ENCODE measurements at places on chromosomes 4 and X.

- no peak for DNase-seq
These were observed 22.2 kb downstream of the PHKA2 start for GRCh38 chrX:18961686-18962085.

GRCh38 chr4:83585982-83586508, 50.1 kb downstream of the GPAT3 start:
- no peak for DNase-seq

- DNase-seq: no peak
These were observed 92.1 kb upstream of the ANKRD50 start for GRCh38 chr4:124804584-124804983.

GRCh38 chr4:172553216-172553615, 615.4 kb upstream of the GALNT7 start:
- no peak for DNase-seq

GRCh38 chr4:85736571-85736970, 261.6 kb downstream of the ARHGAP24 start:
- DNase-seq: no peak

DNA sequence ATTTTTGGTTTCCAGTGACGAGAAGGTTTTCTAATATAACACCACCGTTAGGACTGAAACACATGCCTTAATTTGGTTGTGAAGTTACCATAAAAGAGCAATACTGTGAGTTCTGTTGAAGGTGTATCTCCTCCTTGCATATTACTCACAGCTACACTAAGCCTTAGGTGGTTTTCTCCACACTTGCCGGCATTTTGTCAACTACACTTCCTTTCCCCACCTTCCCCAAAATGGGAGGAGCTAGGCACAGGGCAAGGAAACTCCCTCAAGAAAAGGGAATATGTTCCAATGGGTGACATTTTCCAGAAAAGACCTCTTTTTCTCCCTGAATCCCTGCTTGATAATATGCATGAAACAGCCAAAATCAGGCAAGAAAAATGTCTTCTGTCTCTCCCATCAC, 44.8 kb downstream of the RELL1 start:
- no peak for DNase-seq

DNA sequence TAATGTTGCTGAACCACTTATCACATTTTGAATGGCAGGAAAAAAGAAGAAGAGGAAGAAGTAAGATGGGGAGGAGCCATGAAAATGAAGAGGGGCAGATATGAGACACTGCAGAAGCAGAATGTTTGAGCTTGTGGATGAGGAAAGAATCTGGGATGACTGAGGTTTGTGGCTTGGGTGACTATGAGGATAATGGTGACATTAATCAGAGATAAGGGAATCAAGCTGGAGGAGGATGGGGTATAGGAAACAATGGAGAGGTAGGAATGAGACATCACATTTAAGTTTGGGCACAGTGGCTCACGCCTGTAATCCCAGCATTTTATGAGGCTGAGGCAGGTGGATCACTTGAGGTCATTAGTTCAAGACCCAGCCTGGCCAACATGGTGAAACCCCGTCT, 19.1 kb upstream of the PHF8 start:
- DNase-seq: no peak

DNA sequence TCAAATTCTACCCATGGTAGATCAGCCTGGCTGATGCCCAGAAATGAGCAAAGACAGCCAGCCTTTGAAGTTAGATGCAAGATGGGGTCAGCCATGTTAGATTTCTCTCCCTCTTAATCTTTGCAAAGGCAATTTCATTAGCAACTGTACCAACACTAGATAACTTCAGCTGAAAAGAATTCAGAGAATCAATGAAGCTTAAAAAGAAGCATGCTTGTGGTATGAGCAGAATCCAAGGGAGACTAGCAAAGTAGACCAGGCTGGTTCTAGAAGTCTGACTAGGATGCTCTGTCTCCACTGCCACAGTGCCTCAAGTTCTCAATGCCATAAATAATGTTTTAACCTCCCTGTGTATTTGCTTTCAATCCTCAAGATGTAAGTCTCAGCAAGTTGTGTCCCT, 247.3 kb downstream of the SLC7A11 start:
- DNase-seq: no peak

DNA sequence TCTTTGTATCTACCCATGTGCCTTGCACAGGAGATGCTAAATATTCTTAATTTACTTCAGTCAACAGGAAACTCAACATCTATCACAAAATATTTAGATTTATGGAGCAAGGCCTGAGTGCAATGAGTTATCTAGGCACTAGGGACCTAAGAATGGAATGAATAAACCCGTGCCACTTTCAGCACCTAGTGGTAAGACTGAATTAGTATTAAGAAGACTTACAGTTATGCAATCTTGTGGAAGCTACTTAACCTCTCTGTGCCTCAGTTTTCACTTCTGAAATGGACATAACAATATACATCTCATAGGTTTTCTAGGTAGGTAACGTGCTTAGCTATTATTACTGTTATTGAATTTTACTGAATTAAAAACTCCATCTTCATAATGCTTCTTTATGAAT, 144.6 kb upstream of the MAP3K15 start:
- DNase-seq: no peak

- no peak for DNase-seq
These were observed 440.8 kb upstream of the RASGEF1B start for GRCh38 chr4:81912376-81913030.

- DNase-seq: peak; percentile 10
These were observed 21.2 kb downstream of the HERC3 start for GRCh38 chr4:88613417-88613875.

DNA sequence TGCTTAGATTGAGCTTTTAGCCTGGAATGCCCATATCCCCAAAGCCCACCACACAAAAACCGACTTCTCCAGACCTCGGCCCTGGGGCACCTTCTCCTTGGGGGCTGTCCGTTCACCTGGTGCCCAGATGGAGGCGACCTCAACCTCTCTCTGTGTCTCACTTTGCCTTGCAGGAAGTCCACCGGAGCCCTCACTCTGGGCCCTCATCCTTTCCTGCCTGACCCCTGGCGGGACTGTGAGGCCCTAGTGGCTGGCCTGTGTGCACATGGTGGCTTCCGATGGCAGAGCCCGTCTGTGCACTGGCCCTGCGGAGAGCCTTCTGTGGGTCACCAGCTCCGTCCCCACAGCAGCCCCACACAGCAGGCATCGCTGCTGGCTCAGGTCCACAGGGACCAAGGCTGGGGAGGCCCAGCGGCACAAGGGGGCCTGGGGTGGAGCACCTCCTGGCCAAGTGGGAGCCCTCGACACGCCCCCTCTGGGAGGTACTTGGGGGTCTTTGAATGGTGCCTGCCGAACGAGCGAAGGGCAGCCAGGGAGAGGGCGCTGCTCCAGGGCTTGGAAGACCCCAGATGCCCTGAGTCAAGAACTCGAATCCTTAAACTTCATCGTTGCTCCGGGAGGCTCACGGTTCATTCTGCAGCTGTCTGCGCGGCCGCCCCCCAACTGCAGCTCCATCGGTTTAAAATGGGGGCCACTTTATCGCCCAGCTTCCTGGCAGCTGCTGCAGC, 97.2 kb upstream of the ADRA2C start:
- no peak for DNase-seq

GRCh38 chr4:151854731-151855130, 93.9 kb upstream of the GATB start:
- no peak for DNase-seq

GRCh38 chr4:143417679-143418403, 81.2 kb downstream of the GAB1 start:
- no peak for DNase-seq

DNA sequence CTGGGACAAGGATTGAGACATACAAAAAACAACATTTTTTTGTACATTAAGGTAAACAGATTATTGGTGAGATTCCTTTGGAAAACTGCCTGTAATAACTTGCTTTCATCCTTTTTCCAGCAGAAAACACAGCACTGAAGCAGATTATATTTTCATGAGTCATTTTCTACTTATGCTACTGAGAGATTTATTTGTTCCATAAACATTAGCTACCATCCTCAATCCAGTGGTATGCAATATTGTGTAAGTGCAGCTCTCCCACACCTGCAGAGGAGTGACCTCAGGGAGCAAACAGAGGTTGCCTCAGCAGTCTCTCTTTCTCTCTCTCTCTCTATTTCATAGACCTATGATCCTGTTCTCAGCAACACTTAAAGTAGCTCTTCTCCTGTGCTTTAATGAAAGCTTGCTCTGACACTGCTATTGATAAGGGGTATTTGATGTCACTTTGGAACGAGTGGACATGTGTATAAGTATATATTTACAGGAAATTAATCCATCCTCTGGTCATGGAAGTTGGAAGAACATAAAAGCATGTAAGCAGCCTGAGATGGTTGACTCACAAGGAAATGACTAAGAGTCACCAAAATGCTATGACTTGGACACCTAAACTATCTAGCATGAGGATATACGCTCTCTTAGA, 163.7 kb upstream of the SPANXC start:
- DNase-seq: no peak

- no peak for DNase-seq
These were observed 59.6 kb upstream of the MXD4 start for GRCh38 chr4:2321279-2322196.

- DNase-seq: no peak
These were observed 80.3 kb upstream of the LSM6 start for GRCh38 chr4:146095091-146095690.

DNA sequence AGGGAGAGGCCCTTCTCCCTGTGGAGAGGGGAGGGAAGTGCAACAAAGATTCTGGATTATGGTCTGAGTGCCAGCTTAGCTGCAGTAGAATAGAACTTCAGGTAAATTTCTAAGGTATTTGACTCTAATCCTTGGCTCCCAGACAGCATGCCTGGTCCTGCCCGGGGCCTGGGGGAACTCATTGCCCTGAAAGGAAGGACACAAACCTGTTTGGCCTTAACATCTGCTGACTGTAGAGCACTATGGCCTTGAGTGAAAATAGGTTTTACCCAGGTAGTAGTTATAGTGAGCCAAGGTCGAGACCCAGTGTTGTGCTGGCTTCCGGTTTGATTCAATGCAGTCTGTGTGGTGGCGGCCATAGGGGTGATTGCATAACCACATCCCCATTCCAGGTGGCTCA, 64.4 kb downstream of the RPS6KA6 start:
- DNase-seq: no peak

DNA sequence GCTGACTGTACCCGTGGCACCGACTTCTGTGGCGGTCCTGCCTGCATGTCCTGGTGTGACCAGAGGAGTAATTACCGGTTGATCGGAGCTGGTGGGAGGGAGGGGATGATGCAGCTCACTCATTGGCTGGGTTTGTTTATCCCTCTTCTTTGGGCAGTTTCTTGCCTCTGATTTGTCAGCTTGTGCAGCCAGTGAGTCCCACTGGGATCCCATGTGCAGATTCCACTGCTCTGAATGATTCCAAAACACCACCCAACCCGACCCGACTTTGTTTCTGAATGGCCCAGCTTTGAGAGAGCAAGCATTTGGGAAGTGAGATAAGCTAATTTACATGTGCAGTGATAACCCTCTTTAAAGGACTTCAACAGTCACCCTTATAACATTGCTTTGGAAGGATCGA, 13.8 kb downstream of the FHDC1 start:
- no peak for DNase-seq

DNA sequence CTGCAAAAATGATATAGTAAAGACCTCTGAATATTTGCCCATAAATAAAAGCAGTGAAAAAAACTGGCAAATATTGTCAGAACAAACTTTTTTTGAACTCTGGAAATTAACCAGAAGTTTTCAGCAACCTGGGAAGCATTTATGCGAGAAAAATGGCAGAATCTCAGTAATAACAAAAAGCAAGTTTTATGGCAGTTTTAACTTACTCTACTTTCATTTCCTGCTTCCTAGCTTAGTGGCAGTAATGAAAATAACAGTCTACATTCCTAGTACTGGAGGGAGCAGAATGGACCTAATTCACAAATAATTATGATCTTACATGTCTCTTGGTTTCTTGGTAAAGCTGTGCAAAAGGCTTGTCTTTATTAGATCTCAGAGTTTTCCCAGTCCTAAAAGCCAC, 460.1 kb downstream of the NAF1 start:
- DNase-seq: no peak

DNA sequence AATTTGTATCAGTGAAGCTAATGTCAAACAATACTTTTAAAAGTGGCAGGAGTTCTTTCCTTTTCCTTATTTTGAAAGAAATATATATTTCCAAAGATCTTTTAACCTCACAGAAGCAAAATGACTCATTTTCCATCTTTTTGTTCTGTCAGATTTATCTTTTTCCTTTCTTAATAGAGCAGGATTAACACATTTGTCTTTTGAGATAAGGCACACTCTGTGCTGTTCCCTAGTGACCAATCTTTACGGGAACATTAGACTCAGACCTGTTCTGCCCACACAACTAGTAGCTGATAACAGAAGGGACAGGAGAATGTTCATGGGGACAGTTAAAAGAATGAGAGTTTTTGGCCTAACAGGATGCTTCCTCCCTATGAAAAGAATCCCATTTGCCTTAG, 381.2 kb downstream of the STPG2 start:
- no peak for DNase-seq

- DNase-seq: no peak
These were observed 5.0 kb downstream of the P2RY10 start for GRCh38 chrX:78950009-78950835.

DNA sequence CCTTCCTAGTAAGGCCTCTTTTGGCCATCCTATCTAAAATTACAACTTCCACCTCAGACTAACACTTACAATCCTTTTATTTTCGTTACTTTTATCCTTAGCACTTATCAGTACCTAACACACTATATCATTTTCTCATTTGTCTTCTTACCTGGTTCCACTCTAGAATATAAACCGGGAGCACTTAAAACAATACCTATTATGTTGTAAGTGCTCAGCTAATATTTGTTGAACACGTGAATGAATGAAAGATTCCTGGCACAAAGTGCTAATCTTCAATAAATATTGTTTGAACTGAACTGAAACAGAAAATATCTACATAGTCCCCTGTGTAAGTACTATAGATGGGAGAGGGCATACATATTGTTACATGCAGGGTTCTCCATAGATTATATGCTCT, 14.4 kb downstream of the MGARP start:
- no peak for DNase-seq

DNA sequence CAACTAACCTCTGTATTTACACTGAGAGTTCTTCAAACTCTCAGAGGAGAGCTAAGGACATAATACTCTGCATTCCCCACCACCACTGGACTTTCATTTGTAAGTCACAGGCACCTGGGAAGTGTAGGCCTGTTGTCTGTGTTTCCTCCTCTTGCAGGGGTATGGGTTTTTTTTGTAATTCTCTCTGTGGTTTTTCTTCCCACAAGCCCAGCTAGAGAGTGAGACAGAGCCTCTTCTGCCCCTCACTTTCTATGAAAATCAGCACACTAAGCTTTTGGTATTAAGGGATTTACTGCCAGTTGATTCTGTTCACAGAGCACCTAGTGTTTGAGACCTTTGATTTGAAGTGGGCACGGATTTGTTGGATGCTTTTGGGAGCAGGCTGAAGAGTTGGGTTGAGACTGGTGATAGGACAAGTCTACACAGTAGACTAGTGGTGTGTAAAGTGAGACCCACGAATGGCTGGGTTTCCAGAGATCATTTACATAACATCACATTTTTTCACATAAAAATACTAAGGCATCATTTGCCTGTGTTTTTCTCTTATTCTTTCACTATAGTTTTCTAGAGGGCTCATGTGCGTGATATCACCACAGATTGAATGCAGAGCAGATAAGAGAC, 28.9 kb upstream of the WDR17 start:
- DNase-seq: no peak
